ENCODE measurements at places on chromosomes 11 and 22.

GRCh38 chr22:38135133-38135706 is 24.7 kb upstream of the BAIAP2L2 start:
- DNase-seq = no peak

DNA sequence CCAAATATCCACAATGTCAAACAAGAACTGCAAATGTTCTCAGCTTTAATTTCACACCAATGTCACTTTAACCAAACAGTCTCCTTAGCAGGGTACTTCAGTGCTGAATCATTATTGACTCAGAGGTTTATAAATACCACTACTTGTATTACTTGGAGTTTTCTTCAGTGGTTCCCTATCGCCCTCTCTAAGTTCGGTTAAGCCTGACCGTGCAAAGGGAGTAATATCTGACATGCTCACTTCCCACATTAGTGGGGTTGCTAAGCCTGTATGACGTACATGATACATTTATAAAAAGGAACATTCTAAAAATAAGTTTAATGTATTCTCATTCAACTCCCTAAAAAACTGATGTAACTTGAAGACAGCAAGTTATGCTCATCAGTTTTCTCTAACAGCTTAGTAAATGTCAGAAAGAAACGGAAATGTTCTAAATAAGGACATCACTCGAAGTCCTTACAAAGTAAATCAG is 93.1 kb upstream of the ZC3H12C start:
- peak; percentile 10 for DNase-seq

- no peak for DNase-seq
Observed at GRCh38 chr11:123393312-123393927, 36.6 kb upstream of the GRAMD1B start.

- no peak for DNase-seq
Observed at GRCh38 chr11:73239571-73240189, 21.6 kb downstream of the P2RY2 start.

GRCh38 chr11:29432719-29433325 is 584.0 kb downstream of the KCNA4 start:
- no peak for DNase-seq

GRCh38 chr11:27839226-27839913 is 139.1 kb upstream of the BDNF start:
- no peak for DNase-seq

GRCh38 chr11:71341596-71341995 is 89.2 kb upstream of the SHANK2 start:
- no peak for DNase-seq

- no peak for DNase-seq
Observed at GRCh38 chr22:50022171-50022819, 9.7 kb upstream of the IL17REL start.

DNA sequence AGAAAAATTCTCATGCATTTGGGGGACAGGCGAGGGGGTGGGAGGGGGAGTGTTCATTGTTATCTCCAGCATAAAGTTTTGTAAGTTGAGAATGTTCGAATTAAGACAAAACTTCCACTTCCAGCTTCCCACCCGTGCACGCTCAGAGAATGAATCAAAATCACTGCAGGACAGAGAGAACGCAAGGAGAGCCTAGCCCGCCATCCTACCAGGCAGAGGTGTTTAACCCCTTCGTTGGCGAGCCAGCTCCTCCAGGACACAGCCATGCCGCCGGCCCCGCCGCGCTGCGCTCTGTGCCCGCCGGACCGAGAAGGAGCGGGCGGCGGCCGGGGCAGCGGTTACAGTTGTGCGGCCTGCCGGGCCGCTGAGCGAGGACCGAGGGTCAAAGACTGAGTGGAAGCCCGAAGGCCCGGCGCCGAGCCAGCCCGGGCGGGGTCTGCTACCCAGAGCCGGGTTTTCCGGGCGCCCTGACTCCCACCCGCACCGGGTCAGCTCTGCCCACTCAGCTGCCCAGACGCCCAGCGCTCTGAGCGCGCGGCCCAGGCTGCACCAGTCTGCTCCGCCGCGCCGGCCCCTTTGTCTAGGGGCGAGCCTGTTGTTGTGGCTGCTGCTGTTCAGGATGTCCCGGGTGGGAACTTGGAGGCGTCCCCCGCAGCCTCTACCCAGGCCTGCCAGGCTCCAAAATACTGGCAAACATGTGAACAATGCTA is at the start of gene NOX4:
TSS of gene NOX4 (minus strand) at position 395 of the 710 bp plus-strand sequence. CDS start at position 266, 129 bp downstream.
- no peak for DNase-seq

Data from B cell (primary cell).